ENCODE measurements at places on chromosomes 6 and 20. TPM values are rescaled to one million over a fixed set of nuclear protein-coding genes. Genes with fewer than 3 reads are reported as not detected.

The TREM1 gene
- 0.40 TPM for total RNA-seq

GRCh38 chr20:35698298-35699126 is 640 bp downstream of the NFS1 start:
- H3K27me3 ChIP-seq: no peaks in the 10 kb centered on the region
- peak overlapping the region; percentile 85 for H3K27ac ChIP-seq
- no peak for DNase-seq
- peaks cover 36% of the 10 kb centered on the region for H3K36me3 ChIP-seq
- H3K4me3 ChIP-seq: peak overlapping the region; percentile 83
- peaks cover 42% of the 10 kb centered on the region for H3K4me1 ChIP-seq

The ARFGEF3 gene
- 0.05 TPM for total RNA-seq

- DNase-seq: peak; percentile 56
- peak overlapping the region; percentile 82 for H3K4me3 ChIP-seq
- H3K27ac ChIP-seq: peak overlapping the region; percentile 96
- H3K27me3 ChIP-seq: no peaks in the 10 kb centered on the region
Observed at GRCh38 chr6:31203345-31203979, 33.0 kb upstream of the POU5F1 start.

- peak overlapping the region; percentile 78 for H3K27ac ChIP-seq
- no peak for DNase-seq
- H3K27me3 ChIP-seq: no peaks in the 10 kb centered on the region
- no peak overlapping the region for H3K4me3 ChIP-seq
- peaks cover 55% of the 10 kb centered on the region for H3K4me1 ChIP-seq
Observed at GRCh38 chr6:73515204-73515655, 5.6 kb downstream of the EEF1A1 start.

GRCh38 chr6:7473805-7474719 is 67.4 kb upstream of the DSP start:
- H3K4me1 ChIP-seq: peaks cover 6% of the 10 kb centered on the region
- H3K36me3 ChIP-seq: no peaks in the 10 kb centered on the region
- H3K27me3 ChIP-seq: peaks cover 3% of the 10 kb centered on the region
- DNase-seq: no peak

- H3K36me3 ChIP-seq: peaks cover 17% of the 10 kb centered on the region
- H3K27ac ChIP-seq: no peak overlapping the region
- no peak for DNase-seq
- H3K27me3 ChIP-seq: no peaks in the 10 kb centered on the region
- no peak overlapping the region for H3K4me3 ChIP-seq
Observed at GRCh38 chr6:5639193-5639592, 367.5 kb downstream of the NRN1 start.

DNA sequence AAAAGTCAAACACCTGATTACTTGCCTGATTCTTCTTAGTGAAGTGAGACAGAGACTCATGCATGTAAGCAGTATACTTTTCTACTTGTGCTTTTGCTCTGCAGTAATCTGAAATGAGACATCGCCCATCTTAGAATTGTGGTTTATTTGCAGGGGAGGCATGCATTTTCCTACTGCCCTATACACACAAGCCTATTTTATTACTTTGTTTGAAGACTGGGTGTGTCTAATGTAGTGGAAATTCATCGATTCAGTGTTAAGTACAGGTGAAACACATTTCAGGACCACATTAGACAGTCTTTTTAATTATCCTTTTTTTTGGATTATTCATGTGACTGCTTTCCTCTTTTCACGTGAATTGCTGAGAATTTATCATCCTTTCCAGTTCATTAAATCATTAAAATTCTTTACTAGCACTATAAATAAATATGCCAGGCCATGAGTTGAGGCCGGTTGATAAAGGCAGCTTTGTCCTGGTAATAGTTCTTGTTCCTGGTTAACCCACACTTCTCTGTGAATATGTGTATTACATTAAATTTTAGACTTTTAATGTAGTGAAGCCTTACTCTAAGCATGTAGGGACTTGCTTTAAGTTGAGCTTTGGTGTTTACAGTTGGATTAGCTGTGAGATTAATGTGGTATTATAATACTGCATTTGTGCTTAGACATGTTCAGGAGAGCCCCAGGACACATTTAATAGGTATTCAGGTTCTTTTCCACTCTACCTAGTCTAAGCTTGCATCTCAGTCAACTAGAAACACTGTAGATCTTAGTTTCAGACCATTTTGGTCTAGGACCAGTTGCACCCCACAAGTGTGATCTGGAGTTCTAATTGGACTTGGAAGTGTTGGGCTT is 10.8 kb upstream of the BTBD3 start:
- no peaks in the 10 kb centered on the region for H3K27me3 ChIP-seq
- H3K4me1 ChIP-seq: peaks cover 2% of the 10 kb centered on the region
- H3K4me3 ChIP-seq: no peak overlapping the region
- H3K27ac ChIP-seq: no peak overlapping the region

GRCh38 chr6:53192682-53193188 is 44.1 kb upstream of the GCM1 start:
- no peaks in the 10 kb centered on the region for H3K36me3 ChIP-seq
- DNase-seq: no peak
- H3K27ac ChIP-seq: no peak overlapping the region
- no peak overlapping the region for H3K4me3 ChIP-seq
- H3K4me1 ChIP-seq: peaks cover 22% of the 10 kb centered on the region
- peaks cover 1% of the 10 kb centered on the region for H3K27me3 ChIP-seq

The CCDC170 gene
- not detected for total RNA-seq

GRCh38 chr6:146803601-146804000 is 204.8 kb downstream of the ADGB start:
- H3K4me3 ChIP-seq: no peak overlapping the region
- H3K27me3 ChIP-seq: peaks cover 2% of the 10 kb centered on the region
- no peaks in the 10 kb centered on the region for H3K36me3 ChIP-seq
- no peaks in the 10 kb centered on the region for H3K4me1 ChIP-seq
- no peak for DNase-seq
- H3K27ac ChIP-seq: no peak overlapping the region

DNA sequence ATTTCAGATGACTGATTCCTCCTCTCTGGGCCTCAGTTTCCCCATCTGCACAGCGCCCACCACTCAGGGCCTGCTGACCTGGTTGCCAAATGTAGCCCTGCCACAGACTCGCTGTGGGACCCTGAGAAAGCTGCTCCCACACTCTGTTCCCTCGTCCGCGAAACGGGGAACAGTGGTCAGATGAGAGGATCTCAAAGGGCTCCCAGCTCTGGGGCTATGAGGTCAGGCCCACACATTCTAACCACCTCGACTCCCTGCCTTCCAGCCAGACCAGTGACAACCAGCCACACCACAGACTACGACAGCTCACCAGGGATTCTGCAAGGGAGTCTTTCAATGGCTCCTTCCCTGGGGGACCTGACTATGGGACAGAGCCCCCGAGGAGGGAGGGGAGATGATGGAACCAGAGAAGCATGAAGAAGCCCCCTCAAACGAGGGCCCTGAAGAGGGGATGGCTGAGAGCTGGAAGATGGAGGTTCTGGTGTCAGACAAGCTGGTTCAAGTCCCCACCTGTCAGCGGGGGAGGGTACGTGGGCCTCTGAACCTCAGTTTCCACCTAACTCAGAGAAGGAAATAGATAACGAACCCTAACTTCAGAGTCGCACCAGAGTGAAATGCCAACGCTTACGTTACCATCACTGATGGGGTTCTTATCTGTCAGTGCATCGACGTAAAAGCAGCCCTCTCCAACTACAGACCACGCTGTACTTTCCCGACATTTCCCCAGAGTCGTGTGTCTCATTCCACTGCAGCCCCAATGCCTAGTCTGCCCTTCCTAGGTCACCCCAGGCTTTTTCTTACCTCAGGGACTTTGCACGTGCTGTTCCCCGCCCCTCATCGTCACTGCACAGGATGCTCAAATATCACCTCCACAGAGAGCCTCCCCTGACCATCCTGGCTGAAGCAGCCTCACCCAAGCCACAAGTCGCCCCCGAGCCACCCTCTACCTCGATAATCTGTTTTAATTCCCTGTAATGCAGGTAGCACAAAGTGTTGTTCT is 60.5 kb downstream of the PREX1 start:
- no peak overlapping the region for H3K4me3 ChIP-seq
- DNase-seq: no peak
- H3K27me3 ChIP-seq: no peaks in the 10 kb centered on the region
- peaks cover 84% of the 10 kb centered on the region for H3K4me1 ChIP-seq
- H3K36me3 ChIP-seq: peaks cover 42% of the 10 kb centered on the region

DNA sequence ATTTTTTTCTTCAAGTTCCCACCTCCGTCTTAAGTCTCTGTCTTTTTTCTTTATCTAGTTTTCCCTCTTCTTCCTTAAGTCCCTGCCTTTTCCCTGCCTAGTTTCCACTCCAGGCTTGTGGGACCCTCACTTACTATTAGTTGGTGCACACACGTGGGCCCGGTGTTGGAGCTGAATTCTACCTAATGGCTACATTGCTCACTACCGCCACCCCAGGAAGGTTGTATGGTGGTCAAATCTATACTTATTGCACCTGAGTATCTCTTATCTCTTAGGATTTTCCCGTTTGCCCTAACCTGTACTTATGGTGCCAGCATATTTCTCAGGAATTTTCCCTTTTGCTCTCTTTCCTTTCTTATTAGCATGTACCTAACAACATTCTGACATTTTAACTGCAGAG is 692.8 kb downstream of the EPM2A start:
- no peak overlapping the region for H3K4me3 ChIP-seq
- no peaks in the 10 kb centered on the region for H3K4me1 ChIP-seq
- H3K27ac ChIP-seq: no peak overlapping the region
- H3K27me3 ChIP-seq: peaks cover 2% of the 10 kb centered on the region
- DNase-seq: no peak

- no peak for DNase-seq
- peaks cover 17% of the 10 kb centered on the region for H3K4me1 ChIP-seq
- H3K4me3 ChIP-seq: no peak overlapping the region
- H3K27me3 ChIP-seq: no peaks in the 10 kb centered on the region
- no peak overlapping the region for H3K27ac ChIP-seq
Observed at GRCh38 chr6:37971266-37971665, 151.7 kb downstream of the ZFAND3 start.

DNA sequence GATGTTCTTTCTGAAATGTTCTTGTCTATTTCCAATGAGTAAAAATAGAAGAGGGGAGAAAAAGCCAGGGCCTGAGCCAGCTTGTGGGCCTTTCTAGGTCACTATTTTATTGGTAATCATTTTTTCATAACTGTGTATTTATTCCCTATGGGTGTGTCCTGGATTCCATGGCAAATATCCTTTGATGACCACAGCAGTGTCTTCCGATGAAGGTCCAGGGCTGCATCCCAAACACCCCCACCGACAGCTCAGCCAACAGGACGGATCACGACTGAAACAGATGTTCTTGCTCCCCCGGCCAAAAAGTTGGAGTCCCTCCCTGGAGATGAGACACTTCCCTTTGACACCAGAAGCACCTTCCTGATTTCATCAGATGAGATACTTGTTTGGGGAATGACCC is 105.4 kb upstream of the PLEKHG1 start:
- no peak for DNase-seq
- H3K27me3 ChIP-seq: peaks cover 4% of the 10 kb centered on the region
- no peak overlapping the region for H3K27ac ChIP-seq
- H3K36me3 ChIP-seq: peaks cover 2% of the 10 kb centered on the region
- peaks cover 11% of the 10 kb centered on the region for H3K4me1 ChIP-seq
- no peak overlapping the region for H3K4me3 ChIP-seq

DNA sequence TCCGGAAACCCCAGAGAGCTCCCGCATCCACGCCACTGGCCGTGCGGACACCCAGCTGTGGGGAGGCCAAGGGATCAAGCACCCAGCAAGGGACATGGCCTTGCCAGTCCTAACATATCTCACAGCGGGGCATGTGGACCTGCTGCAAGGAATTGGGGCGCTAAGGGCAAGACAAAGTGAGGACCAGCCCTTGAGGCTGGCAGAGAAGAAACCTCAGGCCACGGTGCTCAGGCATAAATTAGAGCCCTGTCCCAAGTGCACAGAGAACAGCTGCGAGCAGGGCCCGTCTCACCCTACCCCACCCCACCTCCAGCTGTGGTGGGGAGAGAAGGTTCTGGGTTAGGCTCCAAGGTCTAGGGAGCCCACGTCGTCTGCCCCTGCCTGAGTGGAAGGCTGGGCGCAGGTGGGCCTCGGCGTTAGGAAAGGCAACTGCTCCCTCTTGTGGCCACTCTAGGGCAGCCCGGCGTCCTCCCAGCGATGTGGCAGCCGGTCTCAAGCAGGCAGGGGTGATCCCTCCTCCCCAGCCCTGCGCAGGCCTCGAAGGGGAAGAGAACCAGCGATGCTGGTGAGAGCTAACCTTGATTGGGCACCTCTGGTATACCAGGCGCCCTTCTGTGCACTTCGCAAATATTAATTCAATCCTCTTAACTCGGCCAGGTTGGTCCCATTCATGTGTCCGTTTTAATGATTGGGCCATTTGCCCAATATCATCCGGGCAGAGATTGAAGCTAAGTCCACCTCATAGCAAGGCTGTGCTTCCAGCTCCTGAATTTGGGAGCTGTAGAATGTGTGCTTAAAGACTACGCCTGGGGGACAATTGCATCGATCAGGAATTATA is 235.8 kb downstream of the NFATC2 start:
- H3K27ac ChIP-seq: no peak overlapping the region
- H3K36me3 ChIP-seq: no peaks in the 10 kb centered on the region
- H3K27me3 ChIP-seq: peaks cover 22% of the 10 kb centered on the region
- H3K4me3 ChIP-seq: no peak overlapping the region
- peaks cover 2% of the 10 kb centered on the region for H3K4me1 ChIP-seq

DNA sequence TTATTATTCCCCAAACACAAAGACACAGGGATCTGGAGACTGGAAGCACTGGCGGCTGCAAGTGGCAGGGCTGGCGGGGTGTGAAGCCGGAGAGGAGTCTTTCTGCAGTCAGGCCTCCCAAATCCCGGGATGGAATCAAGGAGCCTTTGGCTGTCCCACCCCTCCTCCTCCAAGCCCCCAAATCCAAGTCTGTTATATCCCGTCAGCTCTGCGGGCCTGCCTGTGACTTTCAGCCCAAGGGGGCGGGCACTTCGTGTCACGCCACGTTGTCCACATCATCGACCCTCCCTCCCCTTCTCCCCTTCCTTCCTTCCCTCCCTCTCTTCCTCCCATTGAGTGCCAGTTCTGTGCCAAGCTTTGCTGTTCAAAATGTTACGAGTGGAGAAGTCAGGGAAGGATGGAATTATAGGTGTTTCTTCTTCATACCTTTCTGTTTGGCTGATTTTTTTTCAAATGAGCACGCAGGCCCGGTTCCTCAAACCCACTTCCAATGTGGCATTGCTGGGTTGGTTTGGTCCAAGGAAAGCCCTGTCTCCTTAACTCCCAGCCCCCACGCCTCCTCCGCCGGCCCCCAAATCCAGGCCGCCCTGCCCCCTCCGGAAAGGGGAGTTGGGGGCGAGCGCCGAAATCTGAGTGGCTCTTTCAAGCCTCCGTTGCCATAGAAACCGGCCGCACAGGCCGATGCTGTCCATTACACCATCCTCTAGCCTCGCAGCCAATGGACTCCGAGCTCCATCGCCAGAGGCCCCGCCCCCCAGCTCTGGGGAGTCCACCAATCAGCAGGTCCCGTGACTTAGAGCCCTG is 12.7 kb downstream of the ZCCHC3 start:
- peak overlapping the region; percentile 50 for H3K4me3 ChIP-seq
- DNase-seq: peak; percentile 79
- H3K27me3 ChIP-seq: no peaks in the 10 kb centered on the region
- H3K36me3 ChIP-seq: no peaks in the 10 kb centered on the region
- no peak overlapping the region for H3K27ac ChIP-seq

GRCh38 chr20:49659056-49659455 is 54.6 kb downstream of the B4GALT5 start:
- no peak for DNase-seq
- H3K27ac ChIP-seq: no peak overlapping the region
- H3K4me3 ChIP-seq: no peak overlapping the region
- H3K4me1 ChIP-seq: peaks cover 30% of the 10 kb centered on the region
- H3K27me3 ChIP-seq: no peaks in the 10 kb centered on the region

The BCAS1 gene
- not detected for total RNA-seq

- no peak overlapping the region for H3K27ac ChIP-seq
- no peak overlapping the region for H3K4me3 ChIP-seq
- no peaks in the 10 kb centered on the region for H3K4me1 ChIP-seq
- DNase-seq: no peak
- H3K27me3 ChIP-seq: no peaks in the 10 kb centered on the region
- no peaks in the 10 kb centered on the region for H3K36me3 ChIP-seq
Observed at GRCh38 chr20:15482525-15482924, 1090.7 kb downstream of the KIF16B start.

The DOK5 gene
- not detected for total RNA-seq

The GNMT gene
- 1.3 TPM for total RNA-seq

The FITM2 gene
- total RNA-seq: 4.9 TPM

Measured in activated CD4-positive, alpha-beta T cell treated with anti-CD3 and anti-CD28 coated beads, Interleukin-2, amount 10 ng/mL, durations not matched to agents 7 days and 5 days (primary cell).